A375 (cell line): ENCODE measurements at places on chromosomes 7 and 10. TPM values are rescaled to one million over a fixed set of nuclear protein-coding genes. Genes with fewer than 3 reads are reported as not detected.

Gene CALHM2
- 20.2 and 23.8 TPM in 2 replicates for total RNA-seq

Gene CNNM1
- total RNA-seq: 0.05 TPM in 1 of 2 replicates, not detected in the other

Gene RBP3
- total RNA-seq: not detected in 2 replicates

Gene RPEL1
- total RNA-seq: not detected in 2 replicates

Gene FBXL13
- 0.64 and 0.93 TPM in 2 replicates for total RNA-seq

Gene FZD8
- total RNA-seq: 44.6 and 46.8 TPM in 2 replicates

Gene MMRN2
- 4.1 and 6.3 TPM in 2 replicates for total RNA-seq

Gene SVOPL
- not detected in 2 replicates for total RNA-seq

Gene TMEM270
- 0.93 TPM in 1 of 2 replicates, not detected in the other for total RNA-seq

Gene IRF5
- total RNA-seq: 1.4 and 2.6 TPM in 2 replicates

Gene FAM221A
- total RNA-seq: 1.6 and 1.8 TPM in 2 replicates

Gene ZNF804B
- not detected in 2 replicates for total RNA-seq

Gene MOSPD3
- total RNA-seq: 8.6 and 14.9 TPM in 2 replicates

Gene PALD1
- 1.4 and 1.6 TPM in 2 replicates for total RNA-seq

Gene LIPA
- 10.8 and 14.0 TPM in 2 replicates for total RNA-seq

Gene GDF10
- total RNA-seq: not detected in 2 replicates

Gene COL26A1
- total RNA-seq: not detected in 2 replicates

Gene NKX2-3
- total RNA-seq: 0.13 TPM in 1 of 2 replicates, not detected in the other

Gene TRIL
- total RNA-seq: 0.37 and 0.49 TPM in 2 replicates

Gene DOCK1
- total RNA-seq: 31.6 and 40.7 TPM in 2 replicates

Gene PMS2
- 19.9 and 20.4 TPM in 2 replicates for total RNA-seq

Gene OR2A5
- total RNA-seq: not detected in 2 replicates

Gene PTER
- total RNA-seq: 7.9 and 10.0 TPM in 2 replicates

Gene ELN
- 0.04 TPM in 1 of 2 replicates, not detected in the other for total RNA-seq

Gene PLPP4
- total RNA-seq: 3.2 and 7.1 TPM in 2 replicates

Gene SPDYE1
- total RNA-seq: not detected in 2 replicates

Gene OR13A1
- total RNA-seq: not detected in 2 replicates

Gene PDE6C
- total RNA-seq: not detected in 2 replicates

Gene DBF4
- 55.4 and 72.2 TPM in 2 replicates for total RNA-seq

Gene TUBAL3
- not detected in 2 replicates for total RNA-seq

Gene NXPH1
- total RNA-seq: not detected in 2 replicates

Gene PRF1
- not detected in 2 replicates for total RNA-seq

Gene CREB5
- 3.0 and 4.7 TPM in 2 replicates for total RNA-seq

Gene GATAD1
- 24.1 and 30.0 TPM in 2 replicates for total RNA-seq

Gene TTYH3
- 14.9 and 19.2 TPM in 2 replicates for total RNA-seq

Gene RARRES2
- not detected in 2 replicates for total RNA-seq

Gene HOXA2
- 1.4 TPM in 2 replicates for total RNA-seq

Gene DRGX
- not detected in 2 replicates for total RNA-seq

Gene C7orf33
- total RNA-seq: not detected in 2 replicates
